SK-N-SH (cell line): ENCODE measurements at places on chromosomes 1 and 21. TPM values are rescaled to one million over a fixed set of nuclear protein-coding genes. Genes with fewer than 3 reads are reported as not detected.

- peaks cover 48% of the 10 kb centered on the region for H3K36me3 ChIP-seq
- H3K4me3 ChIP-seq = no peak overlapping the region
- DNase-seq = no peak
- no peaks in the 10 kb centered on the region for H3K4me1 ChIP-seq
Measured at GRCh38 chr1:113692824-113693431, 66.4 kb downstream of the PHTF1 start.

DNA sequence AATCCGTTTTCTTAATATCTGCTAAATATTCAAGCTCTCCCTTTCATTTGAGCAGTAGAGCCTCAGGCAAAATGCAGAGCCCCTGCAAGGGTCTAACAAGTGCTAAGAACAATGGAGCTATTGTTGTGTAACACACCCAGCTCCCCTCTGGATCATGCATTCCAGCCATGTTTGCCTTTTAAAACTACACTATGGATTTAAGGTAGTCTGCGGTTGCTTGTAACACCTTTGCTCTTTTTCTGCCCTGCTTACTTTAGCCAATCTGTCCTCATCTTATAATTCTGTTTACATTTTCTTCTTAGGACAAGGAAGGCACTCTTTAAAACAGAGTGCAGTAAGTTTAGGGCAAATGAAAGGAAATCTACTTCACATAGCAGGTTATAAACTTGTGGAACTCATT lies 60.0 kb upstream of the C1orf105 start:
- DNase-seq = no peak
- H3K4me1 ChIP-seq = peaks cover 43% of the 10 kb centered on the region; the same call in 1 of the 2 replicates
- H3K36me3 ChIP-seq = no peaks in the 10 kb centered on the region
- no peak overlapping the region for H3K4me3 ChIP-seq
- no peaks in the 10 kb centered on the region for H3K27me3 ChIP-seq
- peak overlapping the region; percentile 100 for H3K27ac ChIP-seq

- H3K4me1 ChIP-seq = peaks cover 29% of the 10 kb centered on the region; the same call in 1 of the 2 replicates
- no peaks in the 10 kb centered on the region for H3K36me3 ChIP-seq
- H3K27me3 ChIP-seq = no peaks in the 10 kb centered on the region
- peak overlapping the region; percentile 96 for H3K27ac ChIP-seq
- no peak overlapping the region for H3K4me3 ChIP-seq
Measured at GRCh38 chr1:185787238-185787637, 53.0 kb downstream of the HMCN1 start.

- peak overlapping the region; percentile 59 for H3K27ac ChIP-seq
- peaks cover 38% of the 10 kb centered on the region for H3K4me1 ChIP-seq
- no peak overlapping the region for H3K4me3 ChIP-seq
- H3K36me3 ChIP-seq = no peaks in the 10 kb centered on the region
- peak; percentile 89 for DNase-seq
Measured at GRCh38 chr1:224503161-224504118, 68.8 kb upstream of the WDR26 start.

GRCh38 chr1:226638001-226638601 lies 89.5 kb downstream of the STUM start:
- H3K36me3 ChIP-seq = no peaks in the 10 kb centered on the region
- DNase-seq = no peak
- H3K4me1 ChIP-seq = no peaks in the 10 kb centered on the region
- H3K27me3 ChIP-seq = no peaks in the 10 kb centered on the region
- no peak overlapping the region for H3K4me3 ChIP-seq

DNA sequence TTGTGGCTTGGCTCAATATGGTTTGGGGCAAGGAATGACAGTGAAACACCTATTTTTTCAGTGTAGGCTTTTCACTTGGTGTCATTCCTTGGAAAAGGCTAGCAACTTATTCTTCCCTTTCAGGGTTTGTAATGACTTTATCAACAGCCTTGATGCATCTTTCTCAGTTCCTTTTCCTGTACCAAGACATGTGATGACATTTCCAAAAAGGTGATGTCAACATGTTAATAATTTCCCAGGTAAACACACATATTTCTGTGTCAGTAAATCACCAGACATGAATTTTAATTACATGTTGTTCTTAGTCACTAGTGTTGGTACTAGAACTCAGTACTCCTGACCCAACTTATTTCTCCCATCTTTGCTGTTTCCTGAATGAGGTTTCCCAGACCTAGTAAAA lies 37.8 kb upstream of the RRP15 start:
- H3K4me3 ChIP-seq = no peak overlapping the region
- no peak for DNase-seq
- no peak overlapping the region for H3K27ac ChIP-seq
- H3K4me1 ChIP-seq = no peaks in the 10 kb centered on the region

- H3K27ac ChIP-seq = no peak overlapping the region
- no peaks in the 10 kb centered on the region for H3K36me3 ChIP-seq
- H3K27me3 ChIP-seq = no peaks in the 10 kb centered on the region
- no peaks in the 10 kb centered on the region for H3K4me1 ChIP-seq
- peak; percentile 43 for DNase-seq
Measured at GRCh38 chr21:45791562-45792418, 148.3 kb downstream of the PCBP3 start.

DNA sequence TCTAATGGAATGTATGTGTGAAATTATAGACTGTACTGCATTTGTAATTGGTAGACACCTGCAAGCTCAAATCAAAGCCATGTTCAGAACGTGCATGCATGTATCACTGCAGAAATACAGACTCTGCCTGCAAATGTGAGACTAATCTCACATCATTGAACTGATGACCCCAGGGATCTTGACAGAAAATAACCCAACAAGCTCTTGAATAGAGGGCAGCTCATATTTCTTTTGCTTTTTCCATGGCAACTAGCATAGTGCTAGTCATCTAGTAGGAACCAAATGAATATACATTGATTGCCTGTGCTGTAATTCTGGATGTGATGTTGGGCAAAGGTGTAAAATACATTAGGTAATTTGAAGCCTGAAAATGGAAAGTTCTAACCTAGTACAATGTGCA lies 62.4 kb downstream of the PTPRC start:
- H3K27ac ChIP-seq = no peak overlapping the region
- H3K4me1 ChIP-seq = no peaks in the 10 kb centered on the region
- H3K27me3 ChIP-seq = no peaks in the 10 kb centered on the region
- DNase-seq = no peak

- no peak overlapping the region for H3K4me3 ChIP-seq
- peaks cover 36% of the 10 kb centered on the region; the same call in 1 of the 2 replicates for H3K36me3 ChIP-seq
- H3K27ac ChIP-seq = no peak overlapping the region
- no peaks in the 10 kb centered on the region for H3K27me3 ChIP-seq
- DNase-seq = peak; percentile 50
Measured at GRCh38 chr1:17627239-17628052, 87.9 kb downstream of the ARHGEF10L start.

DNA sequence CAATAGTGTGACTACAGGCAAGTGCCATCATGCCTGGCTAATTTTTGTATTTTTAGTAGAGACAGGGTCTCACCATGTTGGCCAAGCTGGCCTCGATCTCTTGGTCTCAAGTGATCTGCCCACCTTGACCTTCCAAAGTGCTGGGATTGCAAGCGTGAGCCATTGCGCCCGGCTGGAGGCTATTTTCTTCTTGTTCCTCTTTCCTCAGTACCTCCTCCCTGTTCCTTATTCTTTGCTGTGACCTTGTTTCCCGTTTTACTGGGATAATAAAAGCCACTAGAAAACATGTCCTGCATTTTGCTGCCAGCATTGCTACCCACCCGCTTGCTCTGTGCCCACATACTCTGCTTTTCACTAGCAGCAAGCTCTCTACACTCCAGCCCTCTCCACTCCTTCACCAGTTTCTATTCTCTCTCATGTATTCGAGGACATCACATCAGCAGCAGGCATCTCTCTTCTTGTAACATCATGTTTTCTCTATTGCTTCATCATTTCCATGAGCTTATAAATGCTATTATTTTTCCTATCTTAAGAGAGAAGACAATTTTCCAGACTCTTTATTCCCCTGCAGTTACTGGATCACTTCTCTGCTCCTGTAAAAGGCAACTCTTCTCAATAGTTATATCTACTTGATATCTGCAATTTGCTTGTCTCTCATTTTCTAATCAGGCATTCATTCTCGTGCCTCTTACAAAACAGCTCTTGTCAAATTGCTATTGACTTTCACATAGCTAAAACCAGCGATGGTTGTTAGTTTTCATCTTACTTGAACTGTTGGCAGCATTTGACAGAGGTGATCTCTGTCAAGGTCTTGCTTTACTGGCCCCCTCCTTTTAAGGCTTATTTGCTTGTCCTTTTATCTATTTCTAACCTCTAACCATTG lies 34.5 kb upstream of the C21orf91 start:
- H3K27me3 ChIP-seq = peaks cover 11% of the 10 kb centered on the region; the same call in 1 of the 2 replicates
- no peak overlapping the region for H3K4me3 ChIP-seq
- no peaks in the 10 kb centered on the region for H3K36me3 ChIP-seq
- H3K27ac ChIP-seq = no peak overlapping the region
- peaks cover 2% of the 10 kb centered on the region for H3K4me1 ChIP-seq
- no peak for DNase-seq

DNA sequence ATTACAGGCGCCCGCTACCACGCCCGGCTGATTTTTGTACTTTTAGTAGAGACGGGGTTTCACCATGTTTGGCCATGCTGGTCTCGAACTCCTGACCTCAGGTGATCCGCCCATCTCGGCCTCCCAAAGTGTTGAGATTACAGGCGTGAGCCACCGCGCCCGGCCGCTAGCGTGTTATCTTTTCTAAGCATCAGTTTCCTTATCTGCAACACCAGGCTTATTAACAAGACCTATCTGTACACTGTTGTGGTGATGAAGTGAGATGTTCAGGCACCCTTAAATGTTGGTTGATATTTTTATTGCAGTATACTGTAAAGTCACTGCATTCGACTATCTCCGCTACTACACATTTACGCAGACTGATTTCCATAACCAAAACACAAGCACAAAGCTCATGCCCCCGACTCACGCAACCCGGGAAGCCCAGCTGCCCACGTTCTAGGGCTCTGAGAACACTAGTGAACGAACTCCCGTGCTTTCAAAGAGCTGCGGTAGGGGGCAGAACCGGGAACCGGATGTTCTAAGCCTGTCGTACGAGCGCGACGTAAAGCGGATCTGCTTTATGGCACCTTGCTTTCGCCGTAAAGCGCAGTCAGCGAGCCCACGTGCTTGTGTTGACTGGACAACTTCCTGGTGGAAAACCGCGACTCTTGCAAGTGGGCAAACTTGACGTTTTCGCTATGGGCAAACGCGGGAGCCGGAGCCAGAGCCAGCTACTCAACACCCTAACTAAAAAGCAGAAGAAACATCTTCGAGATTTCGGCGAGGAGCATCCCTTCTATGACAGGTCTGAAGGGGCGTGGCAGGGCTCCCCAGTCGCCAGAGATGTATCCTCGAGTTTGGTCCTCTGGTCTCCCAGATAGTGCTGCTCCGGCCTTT lies at the start of gene UTP25:
UTP25 (plus strand) TSS at position 589 of the 879 bp plus-strand sequence; CDS start at position 681, 92 bp downstream.
- peak within 1 kb of the TSS; percentile 98 for H3K27ac ChIP-seq
- DNase-seq = peak; percentile 80
- H3K4me3 ChIP-seq = peak within 1 kb of the TSS; percentile 81
- no peaks in the 10 kb centered on the region for H3K27me3 ChIP-seq
- peaks cover 33% of the 10 kb centered on the region for H3K4me1 ChIP-seq

- H3K4me3 ChIP-seq = no peak overlapping the region
- H3K27me3 ChIP-seq = no peaks in the 10 kb centered on the region
- H3K4me1 ChIP-seq = no peaks in the 10 kb centered on the region
Measured at GRCh38 chr1:212328248-212328647, 43.0 kb downstream of the PPP2R5A start.

- H3K27me3 ChIP-seq = no peaks in the 10 kb centered on the region
- H3K4me3 ChIP-seq = peak within 1 kb of the TSS; percentile 59
- H3K36me3 ChIP-seq = peaks cover 16% of the 10 kb centered on the region
- H3K27ac ChIP-seq = peak within 1 kb of the TSS; percentile 37
- DNase-seq = peak; percentile 94
- 0 out of 2 replicates have a peak, but pooled peaks cover 8% of the 10 kb centered on the region for H3K4me1 ChIP-seq
Measured at GRCh38 chr1:43978551-43979260, at the start of gene B4GALT2. B4GALT2 (plus strand) TSS chr1:43979210; CDS start chr1:43981161, 1,951 bp downstream.

- H3K27me3 ChIP-seq = no peaks in the 10 kb centered on the region
- no peak for DNase-seq
- no peaks in the 10 kb centered on the region for H3K4me1 ChIP-seq
- no peaks in the 10 kb centered on the region for H3K36me3 ChIP-seq
- H3K4me3 ChIP-seq = no peak overlapping the region
- H3K27ac ChIP-seq = no peak overlapping the region
Measured at GRCh38 chr1:160665330-160666078, 18.7 kb upstream of the SLAMF1 start.

DNA sequence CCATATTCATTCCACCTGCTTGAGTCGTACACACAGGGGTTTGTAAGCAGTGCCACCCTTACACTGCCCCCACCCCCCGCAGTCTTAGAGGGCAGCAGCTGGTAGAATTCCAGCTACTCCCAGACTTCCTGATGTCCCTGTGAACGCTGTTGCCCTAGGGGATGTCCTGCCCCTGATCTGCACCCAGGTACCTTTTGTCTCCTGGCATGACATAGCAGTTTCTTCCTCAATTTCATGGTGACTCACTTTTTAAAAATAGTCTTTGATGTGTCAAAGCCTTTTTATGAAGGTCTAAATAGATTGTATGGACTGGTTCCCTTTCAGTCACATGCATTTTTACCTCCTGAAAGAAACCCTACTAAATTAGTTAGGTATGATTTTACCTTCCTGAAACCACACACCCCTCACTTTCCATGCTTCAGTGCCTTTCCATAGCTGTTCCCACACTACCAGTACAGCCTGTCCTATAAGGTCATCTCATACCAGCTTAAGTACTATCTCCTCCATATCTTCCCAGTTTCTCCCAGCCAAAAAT lies 76.4 kb downstream of the ST3GAL3 start:
- H3K4me3 ChIP-seq = no peak overlapping the region
- DNase-seq = no peak
- no peak overlapping the region; the same call in 1 of the 2 replicates for H3K27ac ChIP-seq

The HSPB7 gene
- 0.05 and 0.23 TPM in 2 replicates for polyA plus RNA-seq

The YY1AP1 gene
- polyA plus RNA-seq = 45.0 and 85.3 TPM in 2 replicates

The RGS16 gene
- 0.79 and 1.7 TPM in 2 replicates for polyA plus RNA-seq

The SLC1A7 gene
- polyA plus RNA-seq = not detected in 2 replicates

The CLCA1 gene
- not detected in 2 replicates for polyA plus RNA-seq

The SPRR2G gene
- not detected in 2 replicates for polyA plus RNA-seq

The C8A gene
- polyA plus RNA-seq = not detected in 2 replicates

The VSIG8 gene
- not detected in 2 replicates for polyA plus RNA-seq

The KRTAP12-2 gene
- not detected in 2 replicates for polyA plus RNA-seq

The IL20 gene
- not detected in 2 replicates for polyA plus RNA-seq

The HPDL gene
- 0.19 and 0.25 TPM in 2 replicates for polyA plus RNA-seq

The FOXO6 gene
- polyA plus RNA-seq = 0.11 and 0.35 TPM in 2 replicates

The HMGB4 gene
- polyA plus RNA-seq = not detected in 2 replicates

The SMIM12 gene
- 42.3 and 46.7 TPM in 2 replicates for polyA plus RNA-seq

The TMPRSS2 gene
- not detected in 2 replicates for polyA plus RNA-seq
